SHP77 (cell line): ENCODE measurements at places on chromosomes 7 and 10.

GRCh38 chr10:9166770-9167169 is 1112.3 kb downstream of the GATA3 start:
- DNase-seq = no peak

DNA sequence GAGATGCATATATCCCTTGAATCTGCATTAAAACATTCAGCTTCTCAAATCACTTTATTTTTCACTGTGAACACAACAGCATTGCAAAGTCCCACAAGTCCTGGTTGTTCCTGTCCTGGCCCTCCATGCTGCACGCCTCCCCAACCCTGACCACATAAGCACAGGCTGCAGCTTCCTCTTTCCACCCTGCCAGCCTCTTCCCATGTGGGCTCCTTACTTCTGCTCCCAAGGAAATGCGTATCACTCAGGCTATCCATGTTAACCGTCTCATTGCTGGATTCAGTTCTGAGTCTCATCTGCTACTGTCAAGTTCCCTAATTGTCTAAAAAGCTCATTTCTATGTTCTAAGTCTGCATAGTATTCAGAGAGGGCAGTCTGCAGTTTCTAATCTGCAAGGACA is 89.7 kb upstream of the ZPBP start:
- no peak for DNase-seq

DNA sequence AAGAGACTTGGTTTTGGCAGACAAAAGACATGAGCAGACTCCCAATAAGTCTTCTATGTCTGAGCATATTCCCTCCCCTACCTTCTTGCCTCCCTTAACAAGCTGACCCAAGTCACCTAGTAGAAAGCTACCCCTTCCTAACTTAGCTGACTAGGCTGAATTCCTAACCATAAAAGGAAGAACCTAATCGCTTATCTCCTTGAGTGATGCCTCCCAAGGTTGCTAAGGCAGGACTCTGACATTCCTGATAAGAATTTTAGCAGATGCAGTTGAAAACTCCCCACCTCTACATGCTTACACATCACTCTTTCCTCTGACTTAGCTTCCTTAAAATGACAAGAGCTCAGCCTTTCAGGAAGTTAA is 704.7 kb upstream of the MBL2 start:
- no peak for DNase-seq

DNA sequence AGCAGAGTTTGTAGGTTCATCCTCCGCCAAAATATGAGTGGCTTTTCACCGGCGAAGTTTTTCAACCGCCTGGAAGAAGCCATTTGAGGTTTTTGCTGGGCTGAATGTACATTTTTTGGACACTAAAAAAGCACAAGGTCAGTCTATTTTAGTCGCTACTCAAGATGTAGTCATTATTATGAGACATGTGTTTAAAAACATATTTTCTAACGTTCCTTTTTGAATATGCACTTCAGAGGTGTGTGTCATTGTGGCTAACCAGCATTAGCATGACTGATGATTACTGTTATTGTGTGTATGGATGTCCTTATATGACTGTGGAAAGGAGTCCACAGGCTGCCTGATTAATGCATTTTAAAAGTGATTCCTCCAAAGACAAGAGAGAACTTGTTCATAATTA is 605.4 kb downstream of the INHBA start:
- no peak for DNase-seq

GRCh38 chr10:71799608-71800453 is 26.5 kb upstream of the VSIR start:
- DNase-seq = no peak

DNA sequence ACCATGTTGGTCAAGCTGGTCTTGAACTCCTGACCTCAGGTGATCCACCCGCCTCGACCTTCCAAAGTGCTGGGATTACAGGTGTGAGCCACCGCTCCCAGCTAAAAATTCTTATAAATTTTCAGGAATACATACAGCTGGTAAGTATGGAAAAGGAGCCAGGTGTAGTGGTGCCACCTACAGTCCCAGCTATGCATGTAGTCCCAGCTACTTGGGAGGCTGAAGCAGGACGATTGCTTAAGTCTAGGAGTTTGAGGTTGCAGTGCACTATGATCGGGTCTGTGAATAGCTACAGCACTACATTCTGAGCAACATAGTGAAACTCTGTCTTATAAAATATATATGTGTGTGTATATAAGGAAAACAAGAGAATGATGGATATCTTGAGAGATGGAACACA is 19.0 kb downstream of the LDB1 start:
- DNase-seq = no peak

DNA sequence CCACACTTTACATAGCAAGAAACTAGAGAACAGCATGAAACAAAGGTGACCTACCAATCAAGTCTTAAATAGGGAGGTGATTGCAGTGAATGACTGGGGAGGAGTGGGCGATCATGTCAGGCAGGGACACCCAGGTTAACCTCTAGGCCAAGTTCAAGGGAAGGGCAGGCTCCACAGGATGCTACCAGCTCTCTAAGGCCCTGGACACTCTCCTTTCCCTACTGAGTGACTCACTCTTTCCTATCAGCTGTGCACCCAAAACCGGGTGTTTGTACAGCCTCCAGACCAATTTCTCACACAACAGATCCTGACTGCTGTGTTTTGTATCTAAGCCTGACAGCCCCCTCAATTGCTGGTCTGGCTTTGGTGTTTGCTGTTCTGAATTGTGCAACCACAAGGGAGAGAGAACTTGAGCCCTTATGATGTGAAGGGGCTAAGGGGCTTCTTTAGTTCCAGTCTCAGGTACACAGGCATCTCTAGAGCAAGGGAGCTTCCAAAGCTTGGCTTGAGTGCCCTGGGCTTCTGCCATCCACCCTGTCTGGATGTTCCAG is 107.8 kb downstream of the TBXAS1 start:
- no peak for DNase-seq

DNA sequence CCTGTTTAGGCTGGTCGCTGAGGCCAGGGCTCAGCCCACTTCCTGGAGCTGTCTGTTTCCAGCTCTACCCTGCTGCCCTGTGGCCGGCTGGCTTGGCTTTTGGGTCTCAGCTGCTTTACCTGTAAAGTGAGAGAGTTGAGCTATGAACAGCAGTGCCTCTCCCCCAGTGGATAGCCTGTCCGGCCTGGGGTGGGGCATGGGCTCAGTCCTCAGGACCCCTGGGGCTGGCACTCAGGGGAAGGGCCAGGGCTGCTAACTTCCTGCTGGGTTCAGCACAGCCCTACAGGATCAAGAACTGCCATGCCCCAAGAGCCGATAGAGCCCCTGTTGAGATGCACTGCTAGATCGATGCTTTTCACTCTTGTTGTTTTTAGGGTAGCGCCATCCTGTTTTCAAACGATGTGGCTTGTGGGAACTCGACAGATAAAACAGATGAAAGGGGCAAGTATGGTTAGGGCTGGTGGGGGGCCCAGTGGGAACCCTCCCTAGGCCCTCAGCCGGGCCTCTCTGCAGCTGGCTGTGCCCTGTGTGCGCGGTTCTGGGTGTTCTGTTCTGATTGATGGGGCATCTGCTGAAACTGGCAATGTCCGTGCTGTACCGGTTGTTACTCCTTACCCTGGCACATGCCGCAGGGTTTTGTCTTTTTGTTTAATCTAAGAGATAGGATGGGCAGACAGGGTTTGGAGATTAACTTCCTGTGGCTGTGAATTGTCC is 10.0 kb upstream of the SFRP5 start:
- no peak for DNase-seq

GRCh38 chr7:95246831-95247370 is 77.4 kb downstream of the PON1 start:
- peak; percentile 81 for DNase-seq

DNA sequence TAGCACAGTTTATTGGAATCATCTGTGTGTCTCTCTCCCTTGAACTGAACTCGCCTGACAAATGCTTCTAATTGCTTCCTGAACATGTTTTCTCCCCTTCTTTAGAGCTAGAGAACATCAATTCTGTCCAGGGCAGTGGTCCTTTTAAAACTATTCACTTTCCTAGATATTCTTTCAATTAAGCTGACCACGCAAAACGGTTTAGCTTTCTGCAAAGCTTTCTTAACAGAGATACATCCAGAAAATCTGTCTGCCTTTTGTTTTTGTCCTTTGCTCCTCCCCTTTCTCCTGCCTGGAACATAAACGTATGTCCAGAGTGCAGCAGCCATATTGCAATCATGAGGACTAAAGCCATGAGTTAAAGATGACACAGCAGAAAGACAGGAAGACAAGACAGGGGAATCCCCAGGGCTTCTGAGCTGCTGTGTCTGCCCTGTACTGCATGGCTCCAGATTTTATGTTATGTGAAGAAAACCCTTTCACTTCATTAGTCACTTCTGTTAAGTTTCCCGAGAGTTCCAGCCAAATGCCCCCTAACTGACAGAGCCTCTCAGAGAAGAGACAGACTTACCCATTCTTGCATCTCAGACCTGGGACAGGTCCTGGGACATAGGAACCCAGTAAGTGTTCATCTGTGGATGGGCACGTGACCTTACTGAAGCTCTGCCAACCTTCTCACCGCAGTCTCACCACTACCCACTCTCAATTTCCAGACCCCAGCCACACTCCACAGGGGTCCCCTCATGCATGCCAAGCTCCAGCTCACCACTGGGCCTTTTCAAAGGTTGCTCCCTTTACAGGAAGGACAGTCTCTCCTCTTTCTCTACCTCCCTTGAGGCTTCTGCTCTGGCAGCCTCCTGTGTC is 35.0 kb upstream of the CPXM2 start:
- DNase-seq = no peak

DNA sequence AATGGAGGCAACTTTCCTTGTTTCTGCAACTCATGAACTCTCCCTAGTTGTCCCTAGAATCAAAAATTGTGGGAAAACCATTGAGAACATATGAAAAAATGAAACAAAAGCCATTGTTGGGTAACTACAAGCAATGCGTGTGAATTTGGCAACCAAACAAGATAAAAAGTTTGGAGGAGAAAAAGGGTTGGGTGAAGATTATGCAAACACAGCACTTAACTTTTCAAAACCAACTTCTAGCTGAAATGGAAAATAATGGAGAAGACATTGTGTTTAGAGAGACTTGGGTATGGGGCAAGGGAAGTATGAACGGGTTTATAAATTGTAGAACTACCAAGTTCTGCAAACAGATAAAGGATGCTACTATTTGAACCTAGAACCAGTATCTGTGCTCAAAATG is 89.0 kb upstream of the SVIL start:
- DNase-seq = no peak

GRCh38 chr10:5493691-5494090 is 5.7 kb downstream of the CALML5 start:
- no peak for DNase-seq

DNA sequence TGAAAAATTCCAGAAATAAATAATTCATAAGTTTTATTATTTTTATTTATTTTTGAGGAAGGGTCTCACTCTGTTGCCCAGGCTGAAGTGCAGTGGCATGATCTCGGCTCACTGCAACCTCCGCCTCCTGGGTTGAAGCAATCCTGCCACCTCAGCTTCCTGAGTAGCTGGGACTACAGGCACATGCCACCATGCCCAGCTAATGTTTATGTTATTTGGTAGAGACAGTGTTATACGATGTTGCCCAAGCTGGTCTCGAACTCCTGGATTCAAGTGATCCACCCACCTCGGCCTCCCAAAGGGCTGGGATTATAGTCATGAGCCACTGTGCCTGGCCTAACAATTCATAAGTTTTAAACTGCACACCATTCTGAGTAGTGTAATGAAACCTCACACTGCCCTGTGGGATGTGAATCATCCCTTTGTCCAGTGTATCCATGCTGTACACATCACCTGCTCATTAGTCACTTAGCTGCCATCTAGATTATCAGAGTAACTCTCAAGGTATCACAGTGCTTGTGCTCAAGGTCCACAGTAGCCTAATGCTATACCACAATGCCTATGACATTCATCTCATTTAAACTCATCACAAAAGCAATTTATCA is 17.9 kb downstream of the RTKN2 start:
- DNase-seq = no peak

DNA sequence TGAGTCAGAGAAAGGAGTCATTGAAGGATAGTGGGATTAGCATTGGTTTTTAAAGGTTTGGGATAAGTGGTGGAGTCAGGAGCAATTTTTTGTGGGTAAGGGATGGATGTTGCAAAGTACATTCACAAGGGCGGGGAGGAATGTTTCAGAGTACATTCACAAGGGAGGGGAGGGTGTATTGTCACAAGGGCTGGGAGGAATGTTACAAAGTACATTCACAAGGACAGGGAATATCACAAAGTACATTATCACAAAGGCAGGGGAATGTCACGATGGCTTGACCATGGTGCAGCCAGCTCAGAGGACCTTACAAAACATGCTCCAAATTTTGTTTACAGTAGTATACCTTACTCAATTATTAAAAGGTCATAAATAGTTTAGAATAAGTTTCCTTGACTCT is 30.3 kb downstream of the C1GALT1 start:
- no peak for DNase-seq

GRCh38 chr7:147079083-147079482 is 962.5 kb downstream of the CNTNAP2 start:
- no peak for DNase-seq

DNA sequence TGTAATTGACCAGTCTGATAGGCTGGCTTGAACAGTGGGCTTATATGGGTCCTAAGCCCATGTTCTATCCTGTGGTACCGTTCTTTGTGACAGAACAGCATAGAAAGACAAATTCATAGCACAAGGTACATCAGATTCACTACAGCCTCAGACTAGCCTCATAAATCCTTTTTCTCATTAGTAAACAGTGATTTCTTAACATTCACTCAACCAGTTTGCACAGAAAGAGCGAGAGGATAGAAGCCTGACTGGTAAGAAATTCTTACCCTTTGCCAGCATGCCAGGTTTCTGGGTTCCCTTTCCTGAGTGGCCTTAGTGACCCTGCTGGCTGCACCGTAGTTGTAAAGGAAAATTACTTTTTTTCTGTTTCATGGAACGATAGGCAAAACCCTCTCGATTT is 412.1 kb downstream of the SH2D4B start:
- DNase-seq = no peak

DNA sequence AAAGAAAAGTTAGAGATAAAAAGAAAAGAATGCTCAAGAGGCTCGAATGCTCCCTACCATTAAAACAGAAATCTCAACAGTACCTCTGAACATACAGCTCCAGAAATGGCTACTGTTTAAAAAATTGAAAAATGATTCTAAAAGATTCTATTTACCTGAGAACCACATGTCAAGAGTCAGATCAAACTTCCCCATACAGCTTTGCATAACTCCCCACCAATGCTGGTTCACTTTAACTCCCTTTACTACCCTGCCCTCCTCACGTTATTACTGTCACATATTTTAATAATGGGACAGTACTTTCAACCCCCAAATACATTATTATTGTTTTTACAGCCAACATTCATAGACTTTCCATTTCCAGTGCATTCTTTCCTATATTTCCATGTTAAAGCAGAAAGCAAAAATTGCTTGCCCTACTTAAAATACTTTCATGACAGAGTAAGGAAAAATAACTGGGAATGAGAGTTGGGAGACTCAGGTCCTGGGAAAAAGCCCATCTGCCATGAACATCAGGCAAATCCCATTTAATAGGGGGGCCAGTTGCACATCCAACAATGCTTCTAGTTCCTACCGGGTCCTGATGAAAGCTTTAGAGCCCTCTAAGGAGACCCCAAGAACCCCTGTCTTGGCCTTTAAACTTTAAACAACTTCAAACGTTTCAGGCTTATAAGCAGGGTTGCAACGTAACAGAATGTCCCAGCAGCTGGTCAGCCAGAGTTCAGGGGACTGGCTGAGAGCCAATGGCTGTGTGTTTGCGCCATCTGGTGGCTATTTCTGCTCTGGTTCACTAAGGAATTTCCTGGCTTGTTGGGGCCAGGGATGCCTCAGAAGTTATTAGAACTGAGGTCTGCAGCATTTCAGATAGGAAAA is 247.4 kb downstream of the ELMO1 start:
- peak; percentile 84 for DNase-seq

GRCh38 chr7:99465421-99465768 is 572 bp downstream of the ATP5MF start:
- DNase-seq = no peak
